ENCODE measurements at places on chromosomes 2 and 18.

GRCh38 chr2:22454826-22455485, 930.0 kb upstream of the KLHL29 start:
- peak; percentile 77 for DNase-seq

- DNase-seq = peak; percentile 70
Measured at GRCh38 chr2:96906729-96907114, 36.8 kb upstream of the SEMA4C start.

- DNase-seq = no peak
Measured at GRCh38 chr18:76443519-76444445, 51.3 kb downstream of the ZNF516 start.

DNA sequence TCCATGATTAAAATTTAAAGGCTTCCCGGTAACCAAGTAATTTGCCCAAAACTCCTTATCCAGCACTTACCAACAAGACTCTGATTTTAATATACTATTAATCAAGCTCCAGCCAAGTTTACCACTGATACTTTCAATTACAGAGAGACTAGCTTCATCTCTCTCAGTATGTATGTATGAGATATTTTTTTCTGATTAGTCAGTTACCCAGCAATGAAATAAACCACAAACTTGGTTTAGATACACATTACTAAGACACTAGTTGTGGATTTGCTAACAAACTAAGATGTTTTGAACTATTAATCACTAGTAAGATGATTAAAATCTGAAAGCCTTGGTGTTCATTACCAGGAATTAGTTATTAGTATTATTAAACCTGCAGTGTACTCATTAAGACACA, 1272.2 kb upstream of the ACVR2A start:
- peak; percentile 74 for DNase-seq

GRCh38 chr2:230714136-230714480, 1.5 kb downstream of the CAB39 start:
- DNase-seq = peak; percentile 80

- no peak for DNase-seq
Measured at GRCh38 chr18:7646174-7646886, 79.2 kb downstream of the PTPRM start.

GRCh38 chr2:506866-507265, 170.3 kb downstream of the TMEM18 start:
- DNase-seq = no peak

Measured in fibroblast of skin of right quadriceps (primary cell).